ENCODE measurements at places on chromosomes 3 and 15.

DNA sequence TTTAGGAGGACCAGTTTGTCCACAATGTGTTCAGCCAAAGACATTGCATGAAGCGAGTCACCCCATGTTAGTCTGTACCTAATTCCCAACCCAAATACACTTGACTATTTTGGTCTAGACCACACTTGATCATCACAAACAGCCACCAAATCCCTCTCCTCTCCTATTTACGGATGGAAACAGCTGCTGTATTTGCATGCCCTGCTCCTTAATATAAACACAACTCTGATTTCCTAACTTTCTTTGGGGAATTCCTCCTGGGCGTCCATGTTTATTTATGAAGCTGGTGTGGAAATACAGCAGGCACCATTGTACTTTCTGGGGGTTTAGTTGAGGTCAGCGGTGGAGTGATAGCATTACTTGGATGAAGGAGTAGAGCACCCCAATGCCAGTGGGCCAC is 235.2 kb downstream of the TLE3 start:
- DNase-seq = peak; percentile 26

DNA sequence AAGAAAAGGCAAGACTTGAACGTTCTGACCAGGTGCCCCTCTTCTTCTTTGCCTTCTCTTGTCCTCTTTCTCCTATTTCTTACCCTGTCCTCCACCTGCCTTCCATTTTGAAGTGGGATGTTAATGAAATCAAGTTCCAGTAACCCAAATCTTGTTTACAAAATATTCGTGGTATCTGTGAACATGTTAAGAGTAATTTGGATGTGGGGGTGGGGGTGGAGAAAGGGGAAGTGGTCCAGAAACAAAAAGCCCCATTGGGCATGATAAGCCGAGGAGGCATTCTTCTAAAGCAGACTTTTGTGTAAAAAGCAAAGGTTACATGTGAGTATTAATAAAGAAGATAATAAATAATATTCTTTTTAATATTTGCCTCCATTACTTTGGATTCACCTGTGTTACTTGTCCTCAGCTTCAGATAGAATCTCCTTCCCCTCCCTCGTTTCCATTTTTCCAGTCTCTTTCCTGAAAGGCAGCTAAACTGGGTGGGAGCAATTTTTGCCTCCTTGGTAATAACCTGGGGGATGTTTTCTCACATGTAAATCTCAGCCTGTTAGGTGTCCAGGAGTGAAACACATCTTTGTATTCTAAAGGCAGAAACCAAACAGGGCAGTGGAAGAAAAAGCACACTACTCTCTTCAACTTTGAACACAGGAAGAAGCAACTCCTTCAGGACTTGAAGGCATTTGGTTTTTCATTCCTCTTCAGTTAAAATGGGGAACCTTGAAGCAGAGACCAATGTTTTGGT is 3.2 kb downstream of the CHST2 start:
- DNase-seq = no peak

DNA sequence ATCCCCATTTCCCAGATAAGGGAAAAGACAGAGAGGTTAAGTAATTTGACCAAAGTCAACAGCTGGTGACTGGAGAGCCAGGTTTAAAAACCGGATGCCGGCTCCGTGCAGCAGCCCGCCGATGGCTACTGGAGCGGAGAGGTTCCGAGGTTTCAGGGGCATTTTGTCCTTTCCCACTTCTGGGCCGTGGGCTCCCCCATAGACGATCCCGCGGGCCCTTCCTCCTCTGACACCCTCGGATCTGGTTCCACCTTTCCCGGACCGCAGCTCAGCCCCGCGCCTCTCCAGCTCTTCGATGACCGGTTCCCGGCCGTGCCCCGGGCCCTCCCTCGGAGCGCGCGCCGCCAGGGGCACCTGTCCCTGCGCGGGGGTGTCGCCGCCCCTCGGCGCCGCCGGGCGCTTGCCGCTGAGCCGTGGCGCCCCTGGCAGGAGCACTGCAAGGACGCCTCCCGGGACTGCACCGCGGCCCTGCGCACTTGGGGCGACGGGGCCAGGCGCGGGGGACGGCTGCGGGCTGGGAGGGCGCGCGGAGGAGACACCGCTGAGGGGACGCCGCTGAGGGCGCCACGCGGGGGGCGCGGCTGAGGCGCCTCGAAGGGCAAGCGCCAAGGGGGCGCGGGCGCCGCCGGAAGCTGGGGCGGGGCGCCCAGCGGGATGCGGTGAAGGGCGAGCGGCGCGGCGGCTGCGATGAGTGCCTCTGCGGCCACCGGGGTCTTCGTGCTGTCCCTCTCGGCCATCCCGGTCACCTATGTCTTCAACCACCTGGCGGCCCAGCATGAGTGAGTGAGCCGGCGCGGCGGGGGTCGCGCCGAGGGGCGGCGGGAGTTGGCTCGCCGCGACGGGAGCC is at the start of gene TM6SF1:
Gene TM6SF1 (plus strand): TSS at position 652 of the 847 bp plus-strand sequence. CDS start 36 bp downstream, at position 688.
- DNase-seq = peak; percentile 48

DNA sequence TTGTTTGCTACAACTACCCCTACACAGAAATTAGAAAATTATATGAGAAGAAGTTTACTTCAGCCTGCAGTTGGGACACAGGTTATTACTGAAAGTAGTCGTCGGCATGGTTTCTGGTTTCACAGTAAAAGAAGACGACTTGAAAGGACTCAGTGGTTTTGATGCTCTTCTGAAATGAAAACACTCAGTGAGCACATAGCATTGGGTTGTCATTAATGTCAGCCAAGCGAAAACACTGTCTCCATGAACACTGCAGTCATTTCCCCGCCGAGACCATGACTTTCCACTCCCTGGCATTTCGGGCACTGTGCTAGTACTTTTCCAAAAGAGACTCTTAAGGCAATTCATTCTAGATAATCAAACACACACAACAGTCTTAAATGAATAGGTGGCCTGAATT is 69.2 kb upstream of the ICE2 start:
- no peak for DNase-seq

DNA sequence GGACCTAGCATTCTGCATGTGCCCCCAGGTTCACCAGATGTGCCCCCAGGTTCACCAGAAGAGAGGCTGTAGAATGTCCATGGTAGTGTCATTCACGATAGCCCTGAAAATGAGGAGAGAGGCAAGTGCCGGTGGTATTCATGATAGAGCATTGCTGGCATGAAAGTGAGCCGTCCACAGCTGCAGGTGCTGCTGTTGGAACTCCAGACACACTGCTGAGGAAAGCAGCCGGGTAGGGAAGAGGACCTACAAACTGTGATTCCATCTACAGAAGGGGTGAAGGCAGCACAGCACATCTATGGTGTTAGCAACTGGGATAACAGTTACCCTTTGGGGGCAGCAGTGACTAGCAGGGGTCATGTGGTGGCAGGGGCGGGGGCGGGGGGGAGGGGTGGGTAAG is 125.0 kb upstream of the PLXNA1 start:
- no peak for DNase-seq

GRCh38 chr3:184237211-184237610 is 7.8 kb downstream of the VWA5B2 start:
- no peak for DNase-seq

DNA sequence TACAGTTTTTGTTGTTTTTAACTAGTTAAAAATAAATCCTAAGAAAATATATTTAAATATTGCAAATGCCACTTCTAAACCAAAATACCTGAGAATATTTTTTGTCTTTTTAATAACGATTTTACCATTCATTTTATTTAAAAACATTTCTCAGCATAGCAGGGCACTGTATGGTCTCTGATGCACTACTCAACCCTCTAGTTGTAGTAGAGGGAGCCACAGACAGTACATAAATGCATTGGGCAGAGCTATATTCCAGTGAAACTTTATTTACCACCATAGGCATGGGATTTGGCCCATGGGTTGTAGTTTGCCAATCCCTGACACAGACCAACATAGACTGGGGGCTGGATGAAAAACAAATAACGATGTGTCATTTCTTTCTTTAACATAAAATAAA is 214.4 kb upstream of the UBE2E1 start:
- DNase-seq = no peak

GRCh38 chr3:125281381-125281780 is 68.8 kb upstream of the SLC12A8 start:
- no peak for DNase-seq

DNA sequence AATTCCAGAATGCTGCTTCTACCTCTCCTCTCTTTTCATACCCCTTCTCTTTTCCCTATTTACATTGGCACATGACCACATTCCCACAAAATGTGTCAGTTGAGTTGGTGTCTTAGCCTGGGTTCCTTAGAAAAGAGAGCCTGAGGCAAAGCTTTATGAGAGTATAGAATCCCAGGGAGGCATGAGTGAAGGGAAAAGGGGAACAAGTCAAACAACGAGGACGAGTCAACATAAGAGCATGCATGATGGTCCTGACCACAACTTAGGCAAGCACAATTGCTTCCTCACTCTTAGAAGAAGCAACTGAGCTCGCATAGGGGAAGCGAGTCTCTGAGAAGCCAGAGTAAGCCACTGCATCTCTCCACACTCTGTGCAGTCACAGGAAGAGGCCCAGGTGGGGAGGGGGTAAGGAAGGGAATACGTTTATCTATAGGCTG is 15.4 kb upstream of the ZNF774 start:
- no peak for DNase-seq

DNA sequence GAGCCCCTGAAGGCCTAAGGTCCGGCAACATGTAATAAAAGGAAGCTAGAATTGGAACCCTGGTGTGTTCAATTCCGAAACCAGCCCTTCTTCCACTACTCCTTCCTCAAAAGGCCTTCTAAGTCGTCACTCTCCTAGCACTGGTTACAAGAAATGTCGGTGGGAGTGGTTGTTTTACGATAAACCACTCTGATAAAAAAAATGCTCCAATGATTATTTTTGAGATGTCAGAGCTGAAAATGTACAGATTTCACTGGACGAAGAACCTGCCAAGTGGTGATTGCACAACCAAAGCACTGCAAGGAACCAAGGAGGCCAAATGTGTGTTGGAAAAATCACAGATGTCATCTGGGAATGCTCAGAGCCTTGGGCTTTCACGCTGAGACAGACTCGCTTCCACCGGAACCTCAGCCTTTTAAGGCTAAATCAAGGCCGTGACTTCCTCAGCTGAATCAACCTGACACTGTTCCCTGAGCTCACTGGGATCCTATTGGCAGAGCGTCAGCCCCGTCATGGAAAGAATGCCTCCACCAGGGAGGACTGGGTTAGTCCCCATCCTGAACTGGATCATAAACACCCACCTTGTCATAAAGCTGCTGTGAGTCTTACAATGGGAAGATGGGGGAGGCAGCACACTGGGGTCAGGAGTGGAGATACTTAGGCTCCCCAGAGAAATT is 108.1 kb upstream of the THBS1 start:
- peak; percentile 13 for DNase-seq

GRCh38 chr3:140719841-140720614 is 42.2 kb downstream of the TRIM42 start:
- DNase-seq = no peak

GRCh38 chr15:37080261-37080921 is 20.0 kb downstream of the MEIS2 start:
- no peak for DNase-seq

DNA sequence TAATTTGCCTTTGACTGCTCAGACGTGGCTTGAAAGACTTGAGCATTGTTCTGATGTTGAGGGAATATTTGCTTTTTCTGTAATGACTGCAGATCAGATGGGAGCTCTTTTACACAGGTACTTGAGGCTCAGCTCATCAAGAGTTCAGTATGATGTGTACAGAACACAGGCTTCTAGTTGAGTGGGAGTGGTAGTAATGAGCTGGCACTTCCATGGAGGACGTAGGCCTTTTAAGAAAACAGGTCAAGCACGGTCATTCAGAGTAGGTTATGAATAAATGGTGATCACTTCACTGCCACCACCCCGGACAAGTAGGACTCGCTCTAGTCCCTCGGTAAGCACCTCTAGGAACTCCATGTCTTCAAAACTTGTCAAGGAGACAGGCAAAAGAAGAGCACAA is 8.8 kb downstream of the EMC4 start:
- no peak for DNase-seq

DNA sequence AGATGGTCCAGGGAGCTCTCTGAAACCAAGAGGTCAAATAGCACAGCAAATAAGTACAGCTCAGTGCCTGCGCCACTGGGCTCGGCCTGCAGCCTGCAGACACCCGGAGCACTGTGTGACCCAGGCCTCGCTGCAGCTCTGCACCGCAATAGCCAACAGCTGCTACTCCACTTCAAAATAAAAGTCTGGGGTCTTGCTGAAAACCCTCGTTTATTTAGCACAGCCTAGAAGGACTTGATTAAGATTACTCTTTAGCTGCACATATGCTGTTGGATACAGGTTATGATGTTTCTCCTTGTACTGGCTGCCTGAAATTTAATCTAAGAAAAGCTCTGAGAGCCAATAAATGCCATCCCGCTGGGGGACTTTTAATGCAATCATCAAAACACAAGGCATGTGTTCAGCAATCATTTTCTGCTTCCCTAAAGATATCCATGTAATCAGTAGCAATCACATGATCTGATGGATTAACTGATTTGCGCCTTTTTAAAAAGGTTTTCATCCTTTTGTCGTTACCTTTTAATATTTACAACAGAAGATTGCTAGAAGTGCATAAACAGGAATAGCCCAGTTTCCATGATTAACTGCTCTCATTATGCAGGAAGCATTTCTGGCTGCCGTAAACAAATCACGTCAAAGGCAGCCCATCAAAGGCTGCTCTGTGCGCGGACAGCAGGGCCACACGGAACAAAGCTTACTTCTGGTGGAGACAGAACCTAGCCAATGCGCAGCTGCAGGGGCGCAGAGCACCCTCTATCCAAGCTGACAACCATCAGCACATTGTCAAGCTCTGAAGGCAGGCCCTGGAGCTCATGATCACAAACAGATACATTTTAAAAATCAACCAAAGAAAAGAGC is 58.8 kb downstream of the CLASP2 start:
- peak; percentile 89 for DNase-seq

DNA sequence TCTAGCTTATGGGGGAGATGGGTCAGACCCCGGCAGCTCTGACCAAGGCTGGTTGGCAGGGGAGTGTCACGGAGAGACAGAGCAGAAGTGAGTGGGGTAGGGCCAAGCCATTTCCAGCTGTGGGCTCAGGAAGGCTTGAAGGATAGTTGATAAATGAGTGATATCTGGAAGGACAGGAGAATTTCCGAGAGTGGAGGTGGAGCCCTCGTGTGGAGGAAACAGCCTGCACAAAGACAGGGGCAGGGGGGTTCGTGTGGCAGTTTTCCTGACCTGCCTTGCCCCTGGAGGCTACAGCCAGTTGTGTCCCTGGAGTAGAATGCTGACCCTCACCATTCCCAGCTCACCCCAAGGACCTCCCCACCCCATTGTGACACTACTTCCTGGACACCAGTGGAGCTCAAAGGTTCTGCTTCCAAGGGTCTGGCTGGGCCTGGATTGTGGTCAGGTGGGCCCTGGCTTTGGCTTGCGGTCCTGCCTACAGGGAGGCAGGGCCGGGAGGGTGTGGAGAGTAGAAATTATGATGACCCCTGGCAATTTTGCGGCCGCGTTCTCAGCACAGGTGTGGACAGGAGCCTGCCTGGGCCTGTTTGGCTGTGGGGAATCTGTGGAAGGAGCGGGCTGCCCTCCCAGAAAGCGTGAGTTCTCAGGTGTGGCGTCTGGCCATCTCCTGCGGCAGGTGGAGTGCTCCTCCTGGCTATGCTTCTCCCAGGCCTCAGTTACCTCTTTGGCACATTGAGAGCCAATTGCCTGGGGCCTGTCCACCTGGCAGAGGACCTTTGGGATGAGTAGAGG is at the start of gene SLC22A14:
Gene SLC22A14 (plus strand): TSS at position 400 of the 792 bp plus-strand sequence. CDS start 23,733 bp downstream, outside the sequence.
- peak; percentile 62 for DNase-seq

- no peak for DNase-seq
Measured at GRCh38 chr3:182241766-182242488, 530.2 kb downstream of the SOX2 start.

- DNase-seq = no peak
Measured at GRCh38 chr3:81758275-81758674, 3.2 kb downstream of the GBE1 start.

- no peak for DNase-seq
Measured at GRCh38 chr15:42348083-42348482, 11.2 kb upstream of the CAPN3 start.

GRCh38 chr15:54803134-54803808 is 393.5 kb downstream of the RSL24D1 start:
- peak; percentile 36 for DNase-seq

Data from mesendoderm (in vitro differentiated cells).